Pulmonary artery endothelial cell (primary cell): ENCODE measurements at places on chromosomes 11 and 22. TPM values are rescaled to one million over a fixed set of nuclear protein-coding genes. Genes with fewer than 3 reads are reported as not detected.

The MS4A6E gene
- not detected in 2 replicates for total RNA-seq

GRCh38 chr11:111303461-111303860 is 5.1 kb downstream of the POU2AF3 start:
- DNase-seq = no peak

GRCh38 chr11:27201454-27202302 is 161.1 kb downstream of the BBOX1 start:
- DNase-seq = no peak

- no peak for DNase-seq
Observed at GRCh38 chr11:133969112-133969511, 12.3 kb upstream of the IGSF9B start.

The AGBL2 gene
- 0.18 and 0.26 TPM in 2 replicates for total RNA-seq

The FGF3 gene
- not detected in 2 replicates for total RNA-seq
